CD4-positive, alpha-beta T cell treated with Interleukin-17A for 1 hour (primary cell): ENCODE measurements at places on chromosomes 3 and 15.

DNA sequence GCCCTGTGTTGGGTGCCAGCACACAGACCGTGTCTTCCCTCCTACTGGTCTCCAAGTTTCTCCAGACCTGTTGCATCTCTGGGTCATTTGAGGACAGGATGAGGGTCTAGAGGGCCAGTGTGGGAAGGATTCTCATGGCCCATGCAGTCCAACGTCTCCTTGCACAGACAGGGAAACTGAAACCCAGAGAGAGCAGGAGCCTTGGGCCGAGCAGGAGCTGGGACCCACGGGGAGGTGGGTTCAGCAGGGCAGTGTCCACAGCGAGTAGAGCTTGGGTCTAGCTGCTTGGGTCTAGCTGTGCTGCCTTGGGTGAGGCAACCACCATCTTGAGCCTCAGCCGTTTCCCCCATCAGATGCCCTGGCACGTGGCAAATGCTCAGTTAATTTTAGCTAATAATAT lies 32.3 kb downstream of the HDAC11 start:
- DNase-seq = no peak

DNA sequence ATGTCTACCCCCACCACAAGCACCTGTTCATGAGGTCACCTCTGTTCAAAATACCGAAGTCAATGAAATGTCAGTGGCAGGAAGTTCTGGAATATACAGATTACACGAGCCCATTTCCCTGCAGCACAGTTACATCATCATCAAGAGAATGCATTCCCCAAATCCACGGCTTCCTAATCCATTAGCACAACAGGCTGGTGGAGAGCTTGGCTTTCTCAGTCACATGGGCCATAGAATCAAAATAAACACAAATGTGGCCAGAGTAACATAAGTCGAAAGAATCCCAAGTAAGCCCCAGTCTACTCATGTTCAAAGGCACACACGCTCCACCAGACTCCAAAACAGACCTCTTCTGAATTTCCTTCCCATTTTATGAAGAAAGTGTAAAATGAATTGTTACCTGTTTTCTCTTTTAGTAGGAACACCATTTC lies 419.3 kb downstream of the MAGI1 start:
- no peak for DNase-seq

DNA sequence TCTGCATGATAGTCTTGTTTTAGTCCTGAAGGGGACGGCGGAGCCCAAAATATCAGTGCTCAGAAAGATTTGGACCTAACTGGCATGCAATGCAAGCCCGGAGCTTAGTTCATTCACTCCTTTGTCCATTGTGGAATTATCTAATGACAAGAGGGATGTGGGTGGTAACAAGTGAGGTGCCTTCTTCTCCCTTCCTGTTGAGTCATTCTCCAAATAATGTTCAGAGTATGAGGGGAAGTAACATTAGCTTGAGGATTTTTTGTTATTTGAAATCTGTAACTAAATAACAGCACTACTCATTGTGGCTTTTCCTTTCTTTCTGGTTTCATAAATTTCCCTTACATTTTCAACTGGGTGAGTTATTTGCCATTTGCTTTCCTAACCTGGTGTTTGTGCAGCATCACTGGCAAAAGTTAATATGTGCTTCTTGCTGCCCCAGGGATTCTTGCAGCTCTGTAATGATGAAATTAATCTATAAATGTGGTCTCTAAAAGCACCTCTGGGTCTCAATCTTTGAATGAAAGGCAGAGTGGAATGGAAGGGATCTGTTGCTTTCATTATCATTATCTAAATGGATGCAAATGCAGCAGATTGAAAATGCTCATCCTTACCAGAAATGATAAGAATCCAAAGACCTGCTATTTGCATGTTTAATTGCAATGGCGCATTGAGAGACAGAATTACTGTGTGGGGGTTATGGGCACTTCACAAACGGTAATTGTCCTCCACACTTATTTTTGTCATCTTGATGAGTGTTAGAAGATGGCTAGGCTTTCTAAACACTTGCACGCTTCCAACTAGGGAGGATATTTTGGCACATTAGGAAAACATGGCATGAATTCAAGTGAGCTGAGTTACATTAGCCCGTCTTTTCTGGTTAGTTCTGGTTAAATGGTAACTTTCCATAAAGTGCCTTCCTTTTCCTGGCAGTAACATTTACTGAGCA lies 89.9 kb upstream of the MITF start:
- DNase-seq = no peak

DNA sequence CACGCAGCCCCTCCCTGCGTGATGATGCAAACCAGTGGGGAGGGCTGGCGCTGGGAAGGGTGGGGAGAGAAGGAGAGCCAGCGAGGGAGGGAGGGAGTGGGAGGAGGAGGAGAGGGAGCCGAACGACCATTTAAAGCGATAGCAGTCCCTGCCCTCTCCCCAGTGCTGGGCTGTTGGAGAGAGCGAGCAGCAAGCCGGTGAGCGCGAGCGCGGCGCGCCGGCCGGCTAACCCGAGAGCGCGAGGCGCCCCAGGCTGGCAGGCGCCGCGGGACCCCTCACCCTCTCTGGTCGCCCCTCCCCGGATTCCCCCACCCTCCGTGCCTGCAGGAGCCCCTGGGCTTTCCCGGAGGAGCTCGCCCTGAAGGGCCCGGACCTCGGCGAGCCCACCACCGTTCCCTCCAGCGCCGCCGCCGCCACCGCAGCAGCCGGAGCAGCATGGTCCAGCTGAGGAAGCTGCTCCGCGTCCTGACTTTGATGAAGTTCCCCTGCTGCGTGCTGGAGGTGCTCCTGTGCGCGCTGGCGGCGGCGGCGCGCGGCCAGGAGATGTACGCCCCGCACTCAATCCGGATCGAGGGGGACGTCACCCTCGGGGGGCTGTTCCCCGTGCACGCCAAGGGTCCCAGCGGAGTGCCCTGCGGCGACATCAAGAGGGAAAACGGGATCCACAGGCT lies at the start of gene GRM7:
TSS of gene GRM7 (plus strand) at position 162 of the 671 bp plus-strand sequence.
- DNase-seq = no peak

GRCh38 chr15:29065571-29065970 lies 179.8 kb downstream of the APBA2 start:
- no peak for DNase-seq

- no peak for DNase-seq
Observed at GRCh38 chr3:140198242-140198641, 263.3 kb downstream of the CLSTN2 start.

- DNase-seq = no peak
Observed at GRCh38 chr3:45371621-45372020, 16.8 kb upstream of the LARS2 start.

DNA sequence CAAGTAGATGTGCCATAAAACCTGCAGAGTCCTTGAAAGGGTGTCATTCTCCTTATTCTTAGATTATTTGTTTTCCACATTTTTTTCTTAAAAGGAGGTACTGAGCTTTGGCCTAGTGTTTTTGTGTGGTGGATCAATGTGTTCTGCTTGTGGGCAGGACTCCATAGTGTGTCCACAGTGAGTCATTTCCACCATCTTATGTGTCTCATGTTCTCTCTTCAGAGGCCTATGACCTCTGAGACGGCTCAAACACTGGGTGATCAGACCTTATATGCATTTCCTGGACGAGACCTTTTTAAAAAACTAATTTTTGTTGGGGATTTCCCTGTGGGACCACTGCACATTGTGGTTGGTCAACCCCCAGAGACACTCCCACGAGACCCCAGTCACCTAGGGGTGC lies 93.4 kb downstream of the CHCHD4 start:
- DNase-seq = no peak

- no peak for DNase-seq
Observed at GRCh38 chr15:28118083-28118482, 19.0 kb upstream of the OCA2 start.

DNA sequence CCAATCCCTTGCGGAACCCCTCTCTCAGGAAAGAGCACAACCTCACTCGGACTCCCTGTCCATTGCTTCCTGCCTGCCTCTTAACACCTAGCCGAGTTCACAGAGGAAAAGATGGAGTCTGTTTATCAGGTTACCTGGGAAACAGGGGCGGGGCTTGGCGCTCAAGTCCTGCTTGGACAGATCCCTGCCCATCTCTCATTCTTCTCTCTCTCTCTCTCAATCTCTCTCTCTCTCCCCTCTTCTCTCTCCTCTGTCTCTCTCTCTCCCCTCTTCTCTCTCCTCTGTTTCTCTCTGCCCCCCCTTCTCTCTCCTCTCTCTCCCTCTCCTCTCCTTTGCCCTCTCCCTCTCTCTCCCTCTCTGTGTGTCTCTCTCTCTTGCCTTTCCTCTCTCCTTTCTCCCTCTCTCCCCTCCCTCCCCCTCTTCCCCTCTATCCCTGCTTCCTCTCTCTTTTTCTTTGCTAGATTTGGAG lies at the start of gene EFHB:
TSS of gene EFHB (minus strand) at position 120 of the 469 bp plus-strand sequence. CDS start 199 bp downstream, outside the sequence.
- DNase-seq = no peak

- no peak for DNase-seq
Observed at GRCh38 chr15:57229051-57229450, 147.3 kb upstream of the CGNL1 start.

- no peak for DNase-seq
Observed at GRCh38 chr3:171514466-171514865, 54.3 kb upstream of the TNIK start.
